ENCODE measurements at places on chromosomes 3 and 15.

- no peak for DNase-seq
Measured at GRCh38 chr3:62803276-62803675, 71.9 kb downstream of the CADPS start.

DNA sequence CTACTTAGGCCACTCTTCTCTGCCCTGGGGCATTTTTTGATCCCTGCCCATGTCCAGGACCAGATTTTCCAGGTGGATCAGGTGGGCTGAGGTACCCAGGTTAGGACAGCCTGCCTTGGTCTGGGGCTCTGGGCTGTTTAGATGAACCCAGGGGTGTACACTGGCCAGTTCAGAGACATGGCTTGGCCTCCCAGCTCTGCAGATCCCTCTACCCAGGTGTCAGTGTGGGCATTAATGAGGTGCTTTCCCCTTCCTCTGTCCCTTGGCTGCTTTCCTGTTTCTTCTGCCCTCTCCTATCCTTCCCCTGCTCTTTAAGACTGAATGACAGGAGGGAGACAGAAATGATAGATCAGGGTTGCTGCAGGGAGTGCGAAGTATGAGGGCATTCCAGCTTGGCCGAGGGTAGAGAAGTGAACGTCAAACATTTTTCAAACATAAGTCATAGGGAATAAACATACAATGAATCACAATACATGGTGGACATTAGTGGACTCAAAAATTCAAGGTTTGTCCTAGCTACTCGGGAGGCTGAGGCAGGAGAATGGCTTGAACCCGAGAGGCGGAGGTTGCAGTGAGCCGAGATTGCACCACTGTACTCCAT, 30.5 kb downstream of the RTP1 start:
- DNase-seq, result peak; percentile 27

DNA sequence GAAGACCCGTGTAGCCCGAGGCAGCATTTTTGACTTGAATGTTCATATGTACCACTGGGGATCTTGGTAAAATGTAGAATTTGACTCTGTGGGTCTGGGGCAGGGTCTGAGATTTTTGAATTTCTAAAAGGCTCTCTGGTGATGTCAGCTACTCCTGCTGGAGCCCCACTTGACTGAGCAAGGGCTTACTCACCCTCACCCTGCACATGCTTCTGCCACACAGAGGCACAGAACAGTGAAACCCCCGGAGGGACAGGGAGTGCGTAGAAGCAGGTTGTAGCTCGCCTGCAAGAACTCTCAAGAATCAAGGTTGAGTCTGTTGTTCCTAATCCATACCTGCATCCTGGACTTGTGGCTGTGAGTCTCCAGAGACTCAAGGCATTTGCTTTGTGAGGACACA, 41.1 kb downstream of the SLCO3A1 start:
- no peak for DNase-seq

DNA sequence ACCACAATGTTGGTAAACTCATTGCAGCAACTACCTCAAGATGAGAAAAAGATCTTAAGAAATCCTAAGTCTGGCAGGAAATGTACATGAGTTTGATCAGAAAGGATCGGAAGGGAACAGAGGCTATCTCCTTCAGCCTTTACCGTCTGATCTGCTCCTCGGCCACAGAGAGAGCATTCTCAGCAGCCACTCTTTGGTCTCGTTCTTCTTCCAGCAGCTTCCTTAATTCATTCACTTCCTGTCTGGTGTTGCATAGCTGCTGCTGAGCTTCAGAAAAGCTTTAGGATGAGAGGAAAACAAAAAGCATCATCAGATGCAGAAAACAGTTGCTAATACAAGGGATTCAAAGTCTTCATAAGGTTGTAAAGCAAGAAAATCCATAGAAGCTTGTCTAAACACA, 6.6 kb upstream of the HCLS1 start:
- DNase-seq, result no peak

- DNase-seq, result no peak
Measured at GRCh38 chr3:105829871-105830622, 38.8 kb downstream of the CBLB start.

- no peak for DNase-seq
Measured at GRCh38 chr3:124653797-124654469, 76.3 kb upstream of the UMPS start.

DNA sequence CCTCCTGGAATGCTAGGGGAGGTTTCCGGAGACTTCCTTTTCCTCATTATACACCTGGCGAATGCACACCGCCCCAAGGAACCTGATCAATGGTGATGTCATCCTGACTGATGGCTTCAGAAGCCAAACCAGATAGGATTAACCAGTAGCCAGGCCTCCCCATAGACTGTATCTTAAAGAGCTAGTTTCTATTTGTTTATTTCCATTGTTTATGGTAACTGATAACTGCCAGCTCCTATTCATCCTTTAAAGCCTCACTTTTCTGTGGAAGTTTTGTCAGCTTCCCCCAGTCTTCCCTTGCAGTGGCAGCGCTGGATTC, at the start of gene MKRN2OS:
TSS of gene MKRN2OS (minus strand) at position 27 of the 319 bp plus-strand sequence. CDS start 35 bp downstream, outside the sequence.
- DNase-seq, result no peak

- peak; percentile 81 for DNase-seq
Measured at GRCh38 chr3:150348500-150348899, 59.6 kb upstream of the TSC22D2 start.

DNA sequence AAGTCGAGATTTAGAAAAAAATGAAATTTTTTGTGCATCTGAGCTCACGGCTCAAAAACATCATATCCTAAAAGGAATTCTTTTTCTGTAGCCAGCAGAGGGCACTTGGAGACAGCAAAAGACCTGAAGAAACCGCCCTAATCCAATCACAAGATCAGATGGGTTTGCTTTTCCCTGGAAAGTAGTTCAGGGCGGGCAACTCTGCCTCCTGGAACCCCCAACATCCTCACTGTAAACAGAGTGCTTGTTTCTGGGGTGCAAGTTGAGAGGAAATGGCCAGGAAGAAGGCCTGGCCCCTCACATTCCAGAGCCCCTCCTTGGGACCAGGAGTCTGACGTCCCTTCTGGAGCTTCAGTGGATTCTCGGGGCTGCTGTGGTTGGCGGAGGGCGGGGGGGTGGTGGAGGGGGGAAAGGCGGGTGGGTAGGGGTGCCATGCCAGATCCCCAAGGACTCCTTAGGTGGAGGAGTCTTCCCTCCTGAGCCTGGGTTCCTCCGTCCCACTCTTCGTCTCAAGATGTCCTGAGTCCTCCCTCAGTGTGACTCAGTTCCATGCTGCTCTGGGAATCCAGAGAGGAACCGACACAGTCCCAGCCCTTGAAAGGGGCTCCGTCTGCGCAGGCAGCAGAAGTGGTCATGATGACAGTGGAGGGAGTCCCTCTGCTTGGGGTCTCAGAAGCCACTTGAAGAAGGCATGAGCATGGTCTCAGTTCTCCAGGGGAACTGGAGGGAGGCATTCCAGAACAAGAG, 35.9 kb downstream of the CCK start:
- DNase-seq, result no peak

GRCh38 chr3:153357436-153357835, 195.4 kb downstream of the RAP2B start:
- DNase-seq, result no peak

DNA sequence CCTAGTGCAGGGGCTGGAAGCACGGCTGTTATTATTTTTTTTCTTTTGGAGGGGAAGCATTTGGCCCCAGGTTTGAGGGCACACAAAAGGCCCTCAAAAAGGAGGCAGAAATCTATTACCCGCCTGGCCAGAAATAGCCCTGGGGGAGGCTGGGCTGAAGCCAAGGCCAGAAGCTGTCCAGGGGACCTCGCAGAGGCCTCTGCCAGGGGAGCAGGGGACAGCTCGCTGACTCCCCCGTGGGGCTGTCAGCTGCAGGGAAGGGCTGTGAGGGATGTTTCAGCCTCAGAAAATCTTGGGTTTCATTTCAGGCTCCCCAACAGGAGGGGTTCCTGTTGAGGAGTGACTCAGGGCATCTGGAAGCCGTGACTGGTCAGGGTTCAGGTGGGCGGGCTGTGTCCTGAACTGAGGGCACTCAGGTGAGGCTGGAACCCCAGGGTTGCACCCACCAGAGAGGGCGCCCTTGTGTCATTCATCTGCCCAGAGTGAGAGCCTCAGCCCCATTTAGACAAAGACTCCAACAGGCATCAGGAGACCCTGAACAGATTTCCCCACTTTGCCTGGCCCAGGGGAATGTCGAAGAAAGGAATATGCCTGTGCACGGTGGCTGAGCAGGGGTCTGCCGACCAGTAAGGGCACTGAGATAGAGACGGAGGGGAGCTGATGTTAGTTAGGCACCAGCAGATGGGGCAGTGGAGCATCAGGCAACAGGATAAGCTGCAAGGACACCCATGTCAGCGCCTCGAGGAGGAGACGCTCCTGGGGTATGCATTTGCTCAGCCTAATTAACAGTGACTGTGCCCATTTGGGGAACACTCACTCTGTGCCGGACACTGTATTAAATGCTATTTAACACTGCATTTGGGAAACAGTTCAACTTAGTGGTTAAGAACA, 43.5 kb upstream of the SLC6A11 start:
- no peak for DNase-seq

- DNase-seq, result no peak
Measured at GRCh38 chr3:127709320-127710060, 36.7 kb downstream of the ABTB1 start.

GRCh38 chr15:100537331-100537730, 8.6 kb upstream of the CERS3 start:
- DNase-seq, result no peak

DNA sequence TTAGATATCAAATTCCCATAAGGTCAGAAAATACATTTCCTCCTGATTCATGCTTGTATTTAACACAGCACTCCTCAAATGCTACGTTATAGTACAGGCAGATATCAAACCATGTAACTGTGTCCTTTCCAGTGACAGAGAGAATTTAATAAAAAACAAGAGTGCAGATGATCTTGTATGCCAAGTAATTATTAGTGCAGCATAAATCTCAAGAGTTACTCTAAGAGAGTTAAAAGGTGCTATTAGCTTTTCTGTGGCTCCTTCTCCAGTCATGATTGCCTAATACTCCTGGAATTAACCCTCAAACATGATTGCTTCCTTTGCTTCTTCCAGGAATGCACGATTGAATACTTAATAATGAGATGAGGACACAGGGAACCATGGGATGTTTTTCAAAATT, 413.0 kb upstream of the DPH6 start:
- no peak for DNase-seq

DNA sequence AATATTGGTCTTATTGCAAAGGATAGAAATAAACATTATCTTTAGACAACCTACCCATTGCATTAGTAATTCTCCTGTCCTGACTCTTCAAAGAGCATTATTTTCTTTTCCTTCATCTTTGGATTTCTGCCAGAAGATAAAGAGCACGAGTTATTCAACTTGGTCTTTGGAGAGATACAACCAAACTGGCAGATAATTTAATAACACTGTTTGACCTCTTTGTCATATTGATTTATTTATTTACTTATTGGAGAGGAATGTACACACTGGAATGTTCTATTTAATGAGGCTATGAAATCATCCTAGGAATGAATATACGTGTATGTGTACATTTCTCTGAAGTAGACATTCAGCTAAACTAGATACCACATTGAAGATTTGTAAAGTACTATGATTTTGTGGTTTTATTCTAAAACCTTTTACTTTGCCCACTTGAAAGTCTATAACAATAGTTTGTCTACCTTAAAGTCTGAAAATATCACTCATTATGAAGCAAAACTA, 462.1 kb downstream of the C3orf38 start:
- no peak for DNase-seq

GRCh38 chr3:76684946-76685345, 355.0 kb upstream of the ROBO2 start:
- DNase-seq, result no peak

Data from skeletal muscle cell (primary cell).